ENCODE measurements at places on chromosomes 1 and 21.

DNA sequence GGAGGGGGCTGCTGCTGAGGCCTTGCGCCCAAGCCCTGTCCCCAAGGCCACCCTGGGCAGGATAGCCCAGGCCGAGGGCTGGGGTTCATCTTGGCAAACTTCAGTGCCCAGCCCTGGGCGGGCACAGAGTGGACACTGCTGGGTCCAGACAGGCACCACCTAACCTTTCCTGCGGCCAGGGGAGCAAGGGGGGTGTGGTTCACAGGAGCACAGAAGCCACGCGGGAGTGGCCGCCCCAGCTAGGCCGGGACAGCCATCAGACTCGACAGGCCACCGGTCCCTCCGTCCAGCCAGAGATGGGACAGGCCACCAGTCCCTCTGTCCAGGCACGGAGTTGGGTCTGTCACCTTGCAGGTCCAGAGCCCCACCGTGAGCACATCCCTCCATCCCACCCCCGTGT is 28.9 kb downstream of the ARHGEF16 start:
- no peak for DNase-seq

DNA sequence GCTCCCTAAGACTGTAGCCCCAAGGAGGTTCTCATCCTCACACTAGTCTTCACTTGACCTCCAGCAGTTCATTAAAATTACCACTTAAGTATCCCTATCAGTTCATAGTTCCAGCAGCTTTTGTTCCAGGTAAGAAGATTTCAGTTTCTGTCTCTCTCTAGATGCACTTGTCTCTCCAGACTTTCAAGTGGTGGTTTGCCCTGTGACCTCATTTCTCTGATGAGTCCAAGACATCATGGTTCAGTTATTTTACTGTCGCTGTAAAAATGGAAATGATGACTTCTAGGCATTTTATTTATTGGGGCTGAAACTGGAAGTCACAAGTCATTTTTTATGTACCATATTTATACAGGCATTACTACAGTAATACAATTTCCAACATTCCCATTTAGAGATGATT is 17.9 kb upstream of the RGS18 start:
- DNase-seq, result no peak

- DNase-seq, result no peak
Measured at GRCh38 chr1:118013938-118014337, 84.4 kb downstream of the WDR3 start.

- DNase-seq, result no peak
Measured at GRCh38 chr1:8362701-8363101, 44.8 kb downstream of the SLC45A1 start.

DNA sequence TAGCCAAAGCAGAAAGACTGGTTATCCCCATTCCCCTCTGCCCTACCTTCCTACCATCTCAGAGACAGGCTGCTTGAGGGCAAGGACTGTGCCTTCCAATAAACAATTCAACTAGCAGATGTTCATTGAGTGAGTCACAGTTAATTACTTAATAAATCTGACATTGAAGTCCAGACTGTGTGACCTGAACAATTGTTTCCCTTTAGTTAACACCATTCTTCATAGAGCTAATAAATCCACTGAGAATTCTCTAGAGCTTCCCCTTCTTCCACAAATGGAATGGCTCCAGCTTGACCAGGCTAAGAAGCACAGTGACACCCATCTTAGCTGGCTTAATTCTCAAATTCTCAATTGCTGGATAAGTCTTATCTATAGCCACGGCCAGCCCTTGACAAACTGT is 61.9 kb upstream of the GJA5 start:
- no peak for DNase-seq

- no peak for DNase-seq
Measured at GRCh38 chr1:229888157-229888556, 178.9 kb upstream of the GALNT2 start.

DNA sequence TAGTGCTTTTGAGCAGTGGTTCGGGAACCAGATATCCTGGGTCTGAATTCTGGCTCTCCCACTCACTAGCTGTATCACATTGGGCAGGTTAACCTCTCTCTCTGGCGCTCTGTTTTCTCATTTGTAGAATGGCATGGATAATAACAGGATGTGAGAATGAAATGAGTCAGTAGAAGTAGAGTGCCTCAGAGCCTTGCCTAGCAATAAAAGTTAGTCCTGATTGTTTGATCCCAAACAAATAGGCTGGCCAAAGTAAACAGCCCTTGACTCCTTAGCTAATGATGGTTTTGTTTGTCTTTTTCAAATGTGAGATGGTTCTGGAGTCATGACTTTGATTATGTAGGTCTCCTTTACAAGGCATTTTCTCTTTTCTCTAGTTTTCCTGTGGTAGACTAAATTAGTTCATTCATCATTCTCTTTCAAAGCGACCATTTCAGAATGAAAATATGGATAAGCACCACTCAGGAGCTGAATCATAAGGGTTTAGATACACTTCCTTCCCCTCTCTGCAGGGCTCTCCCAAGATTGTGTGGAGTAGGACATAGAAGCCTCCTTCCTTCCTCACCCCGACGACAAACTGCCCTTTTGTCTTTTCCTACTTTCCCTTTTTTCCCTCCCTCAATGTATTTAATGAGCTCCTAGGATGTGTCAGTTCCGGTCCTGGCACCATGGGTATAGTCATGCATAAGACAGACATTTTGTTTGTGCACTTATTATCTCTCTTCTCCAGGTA is 23.1 kb downstream of the KIAA0040 start:
- DNase-seq, result no peak

DNA sequence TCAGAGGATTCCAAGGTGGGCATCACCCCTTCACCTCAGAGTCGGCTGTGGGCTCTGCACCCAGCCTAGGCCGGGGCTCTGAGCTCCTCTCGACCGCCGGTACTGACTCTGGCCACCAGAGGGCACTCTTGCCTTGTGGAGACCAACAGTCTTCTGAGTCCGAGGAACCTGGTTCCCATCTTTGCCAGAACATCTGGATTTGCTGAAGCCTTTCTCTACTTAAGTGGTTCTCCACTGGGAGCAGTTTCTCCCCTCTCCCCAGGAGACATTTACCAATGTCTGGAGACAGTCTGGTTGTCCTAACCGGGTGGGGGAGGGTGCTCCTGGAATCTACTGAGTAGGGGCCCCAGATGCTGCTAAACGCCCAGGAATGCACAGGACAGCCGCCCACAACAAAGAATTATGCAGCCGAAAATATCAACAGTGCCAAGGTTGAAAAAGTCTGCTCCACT is 9.4 kb downstream of the ETV3L start:
- no peak for DNase-seq

DNA sequence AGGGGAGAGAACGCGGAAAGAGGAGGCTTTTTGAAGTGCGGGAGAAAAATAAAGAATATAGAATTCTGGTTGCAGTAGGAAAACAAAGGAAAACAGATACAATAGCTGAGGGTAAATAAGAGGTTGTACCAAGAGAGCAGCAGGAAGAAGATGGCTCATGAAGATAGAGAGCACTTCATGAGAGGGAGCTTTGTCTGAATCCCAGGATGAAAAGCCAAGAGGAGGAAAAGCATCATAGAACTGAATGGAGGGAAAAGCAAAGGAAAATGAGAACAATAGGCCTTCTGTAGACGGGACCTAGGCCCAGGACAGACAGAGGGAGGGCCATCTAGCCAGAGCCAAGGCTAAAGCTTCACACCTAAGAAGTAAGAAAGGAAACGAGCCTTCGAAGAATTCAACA is 49.5 kb downstream of the ATP6V1G3 start:
- DNase-seq, result no peak

GRCh38 chr1:204190212-204191211 is 5.8 kb downstream of the KISS1 start:
- no peak for DNase-seq

DNA sequence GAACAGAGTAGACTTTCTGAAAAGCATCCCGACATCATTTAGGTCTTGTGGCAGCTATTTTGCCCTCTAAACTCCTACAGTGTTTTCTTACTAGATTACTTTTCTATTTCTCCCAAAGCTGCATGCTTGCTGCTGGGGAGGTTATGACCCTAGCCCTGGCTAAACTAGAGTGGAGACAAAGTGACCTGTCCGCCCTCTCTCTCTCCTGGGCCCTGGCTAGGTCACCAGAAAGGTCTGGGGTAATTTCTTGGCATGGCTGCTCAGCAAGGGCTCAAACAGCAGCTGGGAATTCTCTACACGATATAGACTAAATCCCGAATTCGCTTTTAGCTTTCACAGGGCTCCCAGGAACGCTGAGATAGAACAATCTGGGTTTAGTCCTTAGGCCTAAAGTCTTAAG is 84.5 kb upstream of the KCNE2 start:
- DNase-seq, result no peak

GRCh38 chr21:25578056-25578961 is 29.0 kb downstream of the MRPL39 start:
- no peak for DNase-seq

- no peak for DNase-seq
Measured at GRCh38 chr1:33000427-33001026, 35.9 kb upstream of the RNF19B start.

DNA sequence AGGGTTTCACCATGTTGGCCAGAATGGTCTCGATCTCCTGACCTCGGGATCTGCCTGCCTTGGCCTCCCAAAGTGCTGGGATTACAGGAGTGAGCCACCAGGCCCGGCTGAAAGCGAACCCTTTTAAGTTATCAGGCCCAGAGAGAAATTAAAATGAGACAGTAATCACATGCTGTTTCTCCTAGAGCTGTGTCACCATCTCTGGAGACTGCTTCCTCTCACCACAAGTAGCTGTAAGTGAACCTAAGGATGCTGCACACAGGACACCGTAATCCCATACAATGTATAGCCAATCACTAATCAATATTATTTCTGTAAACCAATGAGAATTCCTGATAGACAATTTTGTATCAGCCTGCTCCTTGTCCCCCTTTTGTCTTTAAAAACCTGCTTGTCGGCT is 5.7 kb upstream of the CSTB start:
- no peak for DNase-seq

DNA sequence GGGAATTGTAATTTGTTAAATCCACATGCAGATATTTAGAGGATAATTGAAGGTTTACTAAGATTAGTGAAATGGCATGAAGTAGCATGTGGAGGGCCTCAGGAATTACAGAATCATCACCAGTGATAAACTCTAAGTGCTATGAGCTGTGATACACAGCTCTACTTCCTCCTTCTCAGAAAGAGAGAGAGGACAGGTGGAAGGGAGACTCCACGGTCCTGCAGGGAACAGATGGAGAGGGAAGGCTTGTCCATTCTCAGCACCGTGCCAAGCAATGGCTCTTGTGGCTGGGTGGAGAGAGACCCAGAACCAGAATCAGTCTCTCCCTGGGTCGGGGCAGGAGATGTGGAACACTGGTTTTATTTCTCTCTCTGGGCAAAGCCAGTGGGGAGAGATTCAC is 27.8 kb upstream of the LYPD8 start:
- no peak for DNase-seq

DNA sequence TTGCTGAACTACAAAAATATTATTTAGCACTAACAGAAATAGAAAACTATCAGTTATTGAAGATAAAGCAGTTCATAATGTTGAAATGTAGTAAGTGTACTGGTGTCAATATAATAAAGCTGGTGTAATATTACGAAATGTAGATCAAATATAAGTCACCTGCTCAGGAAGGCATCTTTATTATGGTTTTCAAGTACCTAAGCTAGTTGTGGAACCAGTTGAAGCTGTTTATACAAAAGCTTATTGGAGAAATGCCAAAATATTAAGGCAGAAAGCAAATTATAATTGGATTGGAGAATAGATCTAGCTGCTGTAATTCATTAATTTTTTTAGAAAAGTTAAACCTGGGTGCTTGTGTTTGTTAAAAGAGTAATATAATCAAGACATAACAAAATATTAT is 6.2 kb upstream of the MARK1 start:
- no peak for DNase-seq

DNA sequence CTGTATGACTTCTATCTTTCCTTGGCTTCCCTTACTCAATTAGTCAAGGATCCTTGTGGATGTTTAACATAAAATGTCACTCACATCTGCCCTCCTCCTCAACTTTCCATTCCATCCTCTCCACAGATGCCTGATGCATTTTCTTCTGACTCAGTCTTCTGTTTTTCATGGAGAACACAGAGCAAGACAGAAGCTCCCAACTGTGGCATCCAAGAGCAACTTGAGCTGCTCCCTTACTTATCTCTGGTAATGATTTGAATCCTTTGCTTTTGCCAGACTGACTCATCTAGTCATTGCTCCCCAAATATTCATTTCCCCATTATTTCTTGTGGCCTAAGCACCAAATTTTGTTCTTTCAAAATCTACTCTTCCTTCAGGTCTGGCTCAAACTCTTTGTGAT is 120.6 kb downstream of the LYPLAL1 start:
- no peak for DNase-seq

DNA sequence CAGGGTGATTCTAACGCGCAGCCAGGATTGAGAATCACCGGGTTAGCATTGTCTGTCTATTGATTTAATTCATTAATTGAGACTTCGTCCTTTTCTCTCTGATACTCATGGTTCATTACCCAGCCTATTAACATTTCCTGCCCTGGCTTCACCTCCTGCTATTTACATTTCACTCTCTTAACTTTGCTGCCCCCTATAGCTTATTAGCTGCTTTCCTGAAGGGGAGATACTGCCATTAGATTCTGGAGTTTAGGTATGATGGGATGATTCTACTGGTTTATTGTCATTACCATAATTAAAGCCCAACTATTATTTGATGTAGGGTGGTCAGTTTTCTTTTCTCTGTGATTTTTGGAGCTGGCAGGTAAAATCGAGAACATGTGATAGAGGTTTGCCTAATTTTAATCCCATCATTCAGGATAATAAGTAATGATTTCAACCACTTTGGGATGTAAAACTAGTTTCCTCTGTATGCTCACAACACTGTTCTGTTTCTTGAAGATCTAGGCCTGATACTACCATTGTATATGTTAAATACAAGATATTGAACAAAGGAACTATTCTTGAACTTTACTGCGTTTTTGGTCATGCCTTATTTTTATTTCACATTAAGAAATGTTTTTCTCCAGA is 6.4 kb downstream of the PPP2R5A start:
- no peak for DNase-seq

GRCh38 chr1:173122958-173123852 is 72.5 kb upstream of the TNFSF18 start:
- DNase-seq, result peak; percentile 96

DNA sequence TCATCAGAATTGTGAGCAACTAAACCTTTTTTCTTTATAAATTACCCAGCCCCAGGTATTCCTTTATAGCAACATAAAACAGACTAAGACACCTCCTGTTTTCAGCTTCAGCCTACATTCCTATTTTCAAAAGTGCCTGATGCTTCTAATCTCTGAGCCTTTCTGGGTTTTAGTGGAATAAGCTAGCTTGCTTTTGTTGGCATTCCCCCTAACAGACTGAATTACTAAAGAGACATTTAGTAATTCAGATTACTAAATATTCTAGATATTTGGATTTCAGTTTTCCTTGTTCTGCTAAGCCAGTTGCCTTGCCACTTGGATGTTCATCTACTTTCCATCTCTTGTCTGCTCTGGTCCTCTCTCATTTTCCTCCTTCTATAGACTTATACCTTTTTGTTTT is 10.5 kb upstream of the GNG12 start:
- DNase-seq, result no peak

DNA sequence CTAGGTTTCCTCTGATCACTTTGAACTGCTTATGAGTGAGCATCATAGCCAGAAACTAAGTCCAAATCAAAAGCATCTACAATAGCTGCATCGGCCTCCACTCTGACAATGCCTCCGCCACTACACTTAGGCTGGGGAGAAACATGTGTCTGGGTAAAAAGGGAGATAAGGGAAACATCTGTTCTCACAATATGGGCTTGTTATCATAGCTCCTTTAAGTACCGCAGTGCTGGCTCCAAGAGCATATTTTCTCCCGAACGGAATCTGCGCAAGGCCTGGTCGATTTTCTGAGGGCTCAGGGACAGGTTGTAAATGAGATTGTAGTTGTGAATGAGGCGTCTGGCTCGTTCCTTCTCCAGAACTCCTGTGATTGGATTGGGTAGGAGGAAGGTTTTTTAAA is 63.9 kb upstream of the CYP2J2 start:
- no peak for DNase-seq

GRCh38 chr1:79042117-79042516 is 35.6 kb upstream of the ADGRL4 start:
- no peak for DNase-seq

All from vagina (tissue), 2 donors.